ENCODE measurements at places on chromosomes 12 and 14.
A peak's percentile ranks its signal among the peaks of the same experiment; 100 is the strongest.

DNA sequence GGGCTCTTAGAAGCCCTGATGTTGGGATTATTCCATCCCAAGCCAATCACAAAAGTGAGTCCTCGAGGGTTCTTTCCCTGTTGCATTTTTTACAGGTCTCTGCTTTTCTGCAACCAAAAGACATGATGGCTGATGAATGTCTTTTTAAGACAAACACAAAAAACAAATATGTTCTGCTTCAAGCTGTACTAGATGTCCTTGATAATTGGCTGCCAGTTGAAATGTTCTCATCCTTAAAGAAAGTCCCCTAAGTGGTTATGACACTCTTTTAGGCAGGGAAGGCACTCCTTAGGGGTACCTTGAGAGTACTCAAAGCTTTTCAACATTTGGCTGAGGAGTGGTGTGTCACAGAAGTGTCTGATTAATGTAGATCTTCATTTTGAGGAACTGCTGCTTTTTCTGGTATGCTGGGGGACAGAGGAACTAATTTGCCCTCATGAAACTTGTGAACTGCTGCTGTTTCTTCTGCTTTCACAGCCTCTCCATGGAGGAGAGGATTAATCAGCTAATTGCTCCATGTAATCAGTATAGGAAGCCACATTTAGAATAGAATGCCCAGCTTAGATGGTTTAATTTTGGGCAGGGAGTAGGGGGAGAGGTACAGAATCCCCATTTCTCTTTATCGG is 22.8 kb upstream of the IGF1 start:
- no peak overlapping the region for H3K27ac ChIP-seq
- no peak overlapping the region for H3K4me3 ChIP-seq
- H3K4me1 ChIP-seq, result no peaks in the 10 kb centered on the region
- DNase-seq, result no peak
- H3K36me3 ChIP-seq, result no peaks in the 10 kb centered on the region

DNA sequence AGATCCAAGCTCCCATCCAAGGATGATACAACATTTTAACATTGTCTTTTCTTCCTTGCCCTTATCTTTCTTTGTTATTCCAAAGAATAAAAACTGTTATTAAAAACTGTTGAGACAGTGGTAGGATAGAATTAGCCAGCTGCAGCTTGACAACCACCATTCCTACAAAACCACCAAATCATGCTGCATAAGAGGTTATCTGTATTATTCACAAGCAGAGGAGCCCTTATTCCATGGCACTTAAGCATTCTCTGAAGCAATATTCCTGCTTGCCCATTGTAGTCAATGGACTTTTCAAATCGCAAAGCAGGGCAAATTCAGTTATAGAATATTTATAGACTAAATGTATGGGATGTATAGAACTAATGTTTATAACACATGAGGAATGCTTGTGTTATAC is 3.4 kb downstream of the ABCD2 start:
- DNase-seq, result no peak
- H3K27ac ChIP-seq, result no peak overlapping the region
- no peak overlapping the region for H3K4me3 ChIP-seq
- no peaks in the 10 kb centered on the region for H3K36me3 ChIP-seq
- H3K4me1 ChIP-seq, result peaks cover 9% of the 10 kb centered on the region
- no peaks in the 10 kb centered on the region for H3K27me3 ChIP-seq

- DNase-seq, result peak; percentile 58
- H3K36me3 ChIP-seq, result peaks cover 17% of the 10 kb centered on the region
- H3K4me3 ChIP-seq, result peak within 1 kb of the TSS; percentile 87
- peak within 1 kb of the TSS; percentile 91 for H3K27ac ChIP-seq
- H3K4me1 ChIP-seq, result peaks cover 26% of the 10 kb centered on the region
Observed at GRCh38 chr12:120710031-120710804, at the start of gene UNC119B. Gene UNC119B, plus strand, starts transcription at chr12:120710458. Its CDS starts 17 bp downstream, at chr12:120710475.

GRCh38 chr12:65845751-65846537 is 21.7 kb downstream of the HMGA2 start:
- no peak for DNase-seq
- H3K27ac ChIP-seq, result no peak overlapping the region
- peaks cover 12% of the 10 kb centered on the region for H3K27me3 ChIP-seq
- H3K36me3 ChIP-seq, result no peaks in the 10 kb centered on the region
- no peak overlapping the region for H3K4me3 ChIP-seq

- no peaks in the 10 kb centered on the region for H3K4me1 ChIP-seq
- H3K4me3 ChIP-seq, result no peak overlapping the region
- no peak for DNase-seq
- no peaks in the 10 kb centered on the region for H3K36me3 ChIP-seq
Observed at GRCh38 chr12:119171691-119172425, 6.9 kb upstream of the HSPB8 start.

GRCh38 chr12:103813949-103814348 is 27.1 kb downstream of the NT5DC3 start:
- no peak for DNase-seq
- H3K4me1 ChIP-seq, result no peaks in the 10 kb centered on the region
- H3K36me3 ChIP-seq, result peaks cover 11% of the 10 kb centered on the region
- no peak overlapping the region for H3K4me3 ChIP-seq
- H3K27ac ChIP-seq, result no peak overlapping the region
- no peaks in the 10 kb centered on the region for H3K27me3 ChIP-seq

DNA sequence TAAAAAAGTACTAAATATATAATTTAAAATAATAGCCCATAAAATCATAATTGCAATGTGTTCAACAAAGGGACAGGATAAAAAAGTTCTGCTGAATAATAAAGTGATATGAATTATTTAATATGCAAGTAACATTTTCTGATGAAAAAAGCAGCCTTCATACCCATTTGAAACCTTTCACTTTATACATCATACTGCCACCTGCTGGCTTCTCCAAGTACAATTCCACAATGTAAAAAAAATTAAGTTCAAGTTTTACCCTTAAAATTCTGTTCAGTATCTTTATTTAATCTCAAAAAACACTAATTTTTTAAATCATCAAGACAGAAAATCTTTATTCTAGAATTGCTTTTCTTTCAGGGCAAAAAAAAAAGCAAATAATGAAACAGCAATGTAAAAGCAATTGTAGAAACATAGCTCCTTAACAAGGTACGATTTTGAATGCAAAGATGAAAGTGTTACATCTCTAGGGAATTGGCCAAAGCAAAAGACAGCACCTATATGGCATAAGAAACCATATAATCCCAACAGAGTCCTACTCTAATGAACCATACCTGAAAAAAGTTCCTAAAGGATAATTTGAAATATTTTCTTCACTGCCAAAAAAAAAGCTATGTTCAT is 15.0 kb downstream of the MDM1 start:
- H3K36me3 ChIP-seq, result peaks cover 8% of the 10 kb centered on the region
- peak; percentile 78 for DNase-seq

GRCh38 chr14:100286484-100287191 is 19.6 kb downstream of the SLC25A29 start:
- no peak for DNase-seq
- no peak overlapping the region for H3K27ac ChIP-seq
- H3K4me1 ChIP-seq, result peaks cover 25% of the 10 kb centered on the region
- no peaks in the 10 kb centered on the region for H3K27me3 ChIP-seq

DNA sequence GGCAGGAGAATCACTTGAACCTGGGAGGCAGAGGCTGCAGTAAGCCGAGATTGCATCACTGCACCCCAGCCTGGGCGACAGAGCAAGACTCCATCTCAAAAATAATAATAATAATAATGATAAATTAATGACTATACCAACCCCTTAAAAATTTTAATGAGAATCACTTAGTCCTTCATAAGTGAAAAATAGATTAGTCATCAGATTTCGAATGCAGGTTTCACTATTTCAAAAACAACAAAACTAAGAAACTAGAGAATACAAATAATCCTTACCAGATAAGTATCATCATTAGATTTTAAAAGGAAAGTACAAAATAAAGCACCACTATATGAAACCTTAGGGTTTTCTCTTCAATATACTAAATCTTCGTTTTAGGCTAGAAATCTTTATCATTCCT is 62.3 kb downstream of the CEP83 start:
- H3K36me3 ChIP-seq, result peaks cover 32% of the 10 kb centered on the region
- H3K4me1 ChIP-seq, result no peaks in the 10 kb centered on the region
- DNase-seq, result no peak
- no peak overlapping the region for H3K27ac ChIP-seq
- no peak overlapping the region for H3K4me3 ChIP-seq

- H3K4me1 ChIP-seq, result no peaks in the 10 kb centered on the region
- H3K27ac ChIP-seq, result no peak overlapping the region
- no peak for DNase-seq
Observed at GRCh38 chr14:43285575-43285974, 1221.5 kb downstream of the FSCB start.

DNA sequence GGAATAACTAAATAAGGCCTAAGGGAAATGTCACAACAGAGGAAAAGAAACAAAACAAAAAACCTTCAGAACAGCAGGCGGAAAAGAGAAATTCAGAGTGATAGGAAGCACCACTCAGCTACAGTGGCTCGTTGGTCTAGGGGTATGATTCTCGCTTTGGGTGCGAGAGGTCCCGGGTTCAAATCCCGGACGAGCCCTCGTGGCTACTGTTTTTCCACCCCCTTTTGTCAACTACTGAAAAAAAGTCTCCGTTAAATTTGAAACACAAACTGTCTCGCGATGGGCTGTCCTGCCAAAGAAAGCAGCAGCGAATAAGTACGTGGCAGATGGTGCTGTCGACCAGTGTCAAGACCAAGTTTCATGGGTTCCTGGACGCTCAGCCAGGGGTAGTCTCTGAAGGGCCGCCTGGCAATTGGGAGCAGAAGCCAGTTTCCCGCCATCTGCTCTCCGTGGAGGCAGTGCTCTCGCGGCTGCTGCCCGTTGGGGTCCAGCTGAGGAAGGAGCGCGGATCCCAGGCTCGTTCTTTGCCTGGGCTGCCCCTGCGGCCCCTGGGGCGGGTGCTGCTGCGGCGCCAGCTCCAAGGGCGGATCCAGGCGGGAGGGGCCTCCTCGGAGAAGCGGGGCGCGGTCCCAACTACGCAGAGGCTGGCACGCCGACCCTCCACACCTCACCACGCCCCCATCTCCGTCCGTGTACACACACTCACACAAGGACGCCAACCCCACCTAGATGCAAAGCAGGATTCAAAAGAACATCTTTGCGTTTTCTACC is at the start of gene RNASE4:
Gene RNASE4 (plus strand): TSS at position 670 of the 771 bp plus-strand sequence. CDS start 14,812 bp downstream, outside the sequence.
- H3K4me1 ChIP-seq, result peaks cover 25% of the 10 kb centered on the region
- H3K4me3 ChIP-seq, result peak within 1 kb of the TSS; percentile 76
- DNase-seq, result peak; percentile 92
- H3K27me3 ChIP-seq, result no peaks in the 10 kb centered on the region
- no peaks in the 10 kb centered on the region for H3K36me3 ChIP-seq

GRCh38 chr14:59116984-59117415 is 71.5 kb upstream of the DAAM1 start:
- H3K4me1 ChIP-seq, result no peaks in the 10 kb centered on the region
- no peaks in the 10 kb centered on the region for H3K36me3 ChIP-seq
- no peak overlapping the region for H3K27ac ChIP-seq
- DNase-seq, result no peak
- no peaks in the 10 kb centered on the region for H3K27me3 ChIP-seq
- H3K4me3 ChIP-seq, result no peak overlapping the region

GRCh38 chr12:80892597-80893445 is 44.9 kb downstream of the LIN7A start:
- H3K4me1 ChIP-seq, result no peaks in the 10 kb centered on the region
- DNase-seq, result no peak
- no peaks in the 10 kb centered on the region for H3K36me3 ChIP-seq
- H3K27ac ChIP-seq, result no peak overlapping the region
- H3K4me3 ChIP-seq, result no peak overlapping the region
- no peaks in the 10 kb centered on the region for H3K27me3 ChIP-seq

- no peak for DNase-seq
- no peak overlapping the region for H3K27ac ChIP-seq
- H3K4me3 ChIP-seq, result no peak overlapping the region
- peaks cover 8% of the 10 kb centered on the region for H3K4me1 ChIP-seq
Observed at GRCh38 chr14:36507847-36508417, 12.1 kb downstream of the NKX2-1 start.

DNA sequence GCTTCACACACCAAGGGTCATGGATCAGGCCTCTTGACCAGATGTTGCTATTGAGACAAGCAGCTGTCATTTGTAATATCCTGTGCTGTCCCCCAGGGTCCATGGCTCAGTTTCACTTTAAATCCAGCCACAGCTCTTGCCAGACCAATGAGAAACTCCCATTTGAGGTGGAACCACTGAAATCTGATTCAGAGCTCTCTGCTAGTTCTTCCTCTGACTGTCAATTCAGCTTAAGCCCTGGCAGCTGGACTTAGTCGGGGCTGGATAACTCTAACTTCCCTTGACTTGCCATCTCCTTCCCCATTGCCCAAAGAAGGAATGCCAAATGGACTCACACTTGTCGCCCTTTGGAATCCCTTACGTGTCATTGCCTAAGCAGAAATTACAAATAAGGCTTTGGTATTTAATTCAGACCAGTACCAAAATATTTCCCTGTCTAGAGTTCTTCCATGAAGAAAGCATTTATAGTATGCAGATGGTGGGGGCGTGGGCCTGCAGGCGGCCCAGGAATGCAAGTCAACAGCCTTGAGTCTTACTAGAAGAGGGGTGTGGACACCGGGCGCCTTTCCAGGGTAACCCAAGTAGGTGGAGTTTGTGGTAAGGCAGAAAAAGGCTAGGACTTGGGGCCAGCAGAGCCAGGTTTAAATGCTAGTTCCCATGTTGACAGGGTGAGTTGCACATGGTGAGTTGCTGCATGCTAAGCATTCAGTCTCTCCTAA is 96.9 kb upstream of the TMPO start:
- DNase-seq, result peak; percentile 91
- H3K27ac ChIP-seq, result peak overlapping the region; percentile 62
- no peaks in the 10 kb centered on the region for H3K36me3 ChIP-seq
- H3K4me1 ChIP-seq, result peaks cover 21% of the 10 kb centered on the region
- H3K27me3 ChIP-seq, result no peaks in the 10 kb centered on the region
- no peak overlapping the region for H3K4me3 ChIP-seq

GRCh38 chr12:57779736-57780135 is 2.9 kb upstream of the TSFM start:
- H3K4me3 ChIP-seq, result no peak overlapping the region
- peaks cover 8% of the 10 kb centered on the region for H3K4me1 ChIP-seq
- no peak for DNase-seq
- H3K27ac ChIP-seq, result no peak overlapping the region
- no peaks in the 10 kb centered on the region for H3K27me3 ChIP-seq

DNA sequence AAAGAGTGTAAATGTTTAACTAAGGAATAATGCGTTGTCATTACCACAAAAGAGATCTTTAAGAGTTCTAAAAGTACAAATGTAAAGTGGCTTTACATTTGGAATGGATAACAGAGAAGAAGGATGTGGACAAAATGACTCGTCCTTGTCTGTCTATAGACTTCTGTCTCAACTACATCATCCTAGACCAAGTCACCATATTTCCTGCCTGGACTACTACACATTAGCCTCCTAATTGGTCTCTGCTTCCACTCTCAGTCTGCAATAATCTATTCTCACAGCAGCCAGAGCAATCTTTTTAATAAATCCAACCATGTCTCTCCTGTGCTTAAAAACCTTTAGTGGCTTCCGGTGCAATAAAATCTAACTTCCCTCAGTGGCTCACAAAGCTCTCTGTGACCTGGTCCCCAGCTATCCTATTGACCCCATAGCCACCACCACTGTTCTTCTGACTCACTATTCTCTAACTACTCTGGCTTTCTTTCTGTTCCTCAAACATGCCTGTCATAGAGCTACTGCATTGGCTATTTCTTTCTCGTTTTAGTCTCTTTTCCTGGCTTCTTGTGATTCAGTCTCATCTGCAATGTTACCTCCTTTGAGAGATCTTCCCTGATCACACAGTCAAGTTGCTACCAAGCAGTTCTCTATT is 91.1 kb downstream of the MYF5 start:
- DNase-seq, result no peak
- H3K4me1 ChIP-seq, result no peaks in the 10 kb centered on the region

GRCh38 chr12:4506870-4507269 is 31.8 kb upstream of the RAD51AP1 start:
- H3K4me1 ChIP-seq, result peaks cover 26% of the 10 kb centered on the region
- peaks cover 34% of the 10 kb centered on the region for H3K36me3 ChIP-seq
- no peak overlapping the region for H3K27ac ChIP-seq
- no peak overlapping the region for H3K4me3 ChIP-seq
- no peaks in the 10 kb centered on the region for H3K27me3 ChIP-seq

Measured in stomach (tissue), 19 donors.